ENCODE measurements at places on chromosomes 3 and 15.

GRCh38 chr3:171404376-171404967 is 55.7 kb downstream of the TNIK start:
- DNase-seq: peak; percentile 72

- DNase-seq: no peak
Measured at GRCh38 chr15:66721501-66721937, 19.5 kb downstream of the SMAD6 start.

GRCh38 chr15:25175789-25176615 is 221.2 kb downstream of the SNRPN start:
- no peak for DNase-seq

GRCh38 chr3:169171739-169172138 is 491.8 kb downstream of the MECOM start:
- no peak for DNase-seq

GRCh38 chr15:58383876-58384275 is 47.9 kb upstream of the LIPC start:
- no peak for DNase-seq

- DNase-seq: no peak
Measured at GRCh38 chr3:127209155-127209839, 16.4 kb downstream of the PRR23E start.

DNA sequence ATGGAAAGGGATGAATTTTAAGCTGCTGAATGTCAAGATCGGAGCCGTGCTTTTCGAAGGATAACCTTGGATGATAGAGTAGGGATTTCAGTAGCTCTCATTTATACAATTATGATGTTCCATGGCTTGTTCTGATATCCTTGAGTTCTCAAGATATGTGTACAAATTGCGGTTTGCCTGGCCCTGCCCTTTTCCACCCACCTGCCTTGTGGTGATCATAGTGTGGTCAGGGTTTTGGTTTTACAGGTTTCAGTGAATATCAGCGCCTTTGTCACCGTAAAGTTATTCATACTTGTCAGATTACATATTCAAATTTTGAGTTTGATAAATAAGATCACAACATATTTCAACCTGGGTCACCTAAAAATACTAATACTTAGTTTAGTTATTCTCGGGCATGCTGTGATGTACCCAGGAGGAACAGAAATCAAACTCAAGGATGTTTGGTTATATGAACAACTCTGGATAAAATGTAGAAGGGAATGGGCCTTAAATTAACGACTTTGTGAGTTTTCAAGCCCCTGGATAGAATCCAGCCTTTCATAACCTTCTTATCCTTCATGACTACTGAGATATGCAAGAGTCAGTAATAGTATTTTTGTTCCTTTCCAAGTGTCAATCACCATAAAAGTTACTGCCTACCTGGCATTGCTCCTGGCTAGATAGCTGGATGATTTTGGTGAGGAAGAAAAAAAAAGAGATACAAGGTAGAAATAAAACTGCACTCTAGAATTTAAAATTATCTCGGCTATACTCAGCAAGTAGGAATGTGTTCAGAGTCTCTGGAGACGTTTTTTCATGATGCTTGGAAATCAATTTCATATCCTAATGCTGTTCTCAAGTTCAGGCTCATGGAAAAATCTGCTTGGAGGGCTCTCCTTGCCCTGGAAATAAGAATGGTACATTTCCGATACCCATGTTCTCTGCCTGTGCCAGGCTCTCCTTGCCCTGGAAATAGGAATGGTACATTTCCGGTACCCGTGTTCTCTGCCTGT is 209.2 kb upstream of the TPRG1 start:
- no peak for DNase-seq

GRCh38 chr3:171503817-171504216 is 43.6 kb upstream of the TNIK start:
- no peak for DNase-seq

DNA sequence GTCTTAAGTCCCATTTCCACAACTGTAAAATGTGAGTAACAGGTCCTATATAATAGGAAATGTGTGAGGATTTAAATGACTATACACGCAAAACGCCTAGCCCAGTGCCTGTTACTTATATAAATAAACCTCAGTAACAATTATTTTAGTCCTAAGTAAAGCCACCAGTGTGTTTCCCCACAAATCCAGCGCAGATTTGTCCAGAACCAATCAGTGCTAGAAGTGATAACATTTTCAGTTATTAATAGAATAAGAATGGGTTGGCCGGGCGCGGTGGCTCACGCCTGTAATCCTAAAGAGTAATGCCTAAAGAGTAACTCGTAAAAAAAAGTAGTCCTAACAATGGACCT is 561 bp downstream of the RPAP1 start:
- DNase-seq: no peak

GRCh38 chr3:50333744-50334328 is 5.8 kb upstream of the TUSC2 start:
- no peak for DNase-seq

- no peak for DNase-seq
Measured at GRCh38 chr3:69821133-69821532, 81.9 kb downstream of the MITF start.

DNA sequence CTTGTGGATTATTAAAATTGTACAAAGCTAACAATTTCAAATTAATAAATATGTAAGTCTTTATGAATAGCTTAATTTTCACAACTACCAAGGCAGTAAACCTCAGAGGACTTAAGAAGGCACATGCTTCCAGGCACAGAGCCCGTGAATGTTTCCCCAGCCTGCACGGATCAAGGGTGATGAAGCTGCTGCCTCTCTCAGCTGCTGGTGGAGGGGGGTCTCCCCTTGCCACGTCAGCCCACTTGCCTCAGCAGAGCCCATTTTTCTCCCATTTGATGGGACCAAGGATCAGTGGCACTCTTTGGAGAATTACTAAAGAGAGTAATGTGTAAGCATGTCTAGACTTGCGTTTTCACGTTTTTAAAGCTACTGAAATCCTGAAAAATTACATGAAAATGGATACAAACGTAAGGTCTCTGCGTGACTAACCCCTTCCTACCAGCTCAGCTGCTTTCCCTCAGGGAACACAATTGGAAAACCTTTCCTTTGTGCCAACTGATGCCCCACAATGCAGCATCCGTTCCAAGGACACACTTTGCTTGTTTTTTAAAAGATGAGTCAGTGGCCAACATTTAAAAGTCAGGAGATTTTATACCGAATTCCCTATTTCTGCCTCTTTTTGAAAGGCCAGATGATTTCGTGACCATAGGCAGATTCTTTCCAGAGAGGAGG is 494.1 kb downstream of the GABRG3 start:
- no peak for DNase-seq

GRCh38 chr3:73419942-73420341 is 204.8 kb downstream of the PDZRN3 start:
- no peak for DNase-seq

DNA sequence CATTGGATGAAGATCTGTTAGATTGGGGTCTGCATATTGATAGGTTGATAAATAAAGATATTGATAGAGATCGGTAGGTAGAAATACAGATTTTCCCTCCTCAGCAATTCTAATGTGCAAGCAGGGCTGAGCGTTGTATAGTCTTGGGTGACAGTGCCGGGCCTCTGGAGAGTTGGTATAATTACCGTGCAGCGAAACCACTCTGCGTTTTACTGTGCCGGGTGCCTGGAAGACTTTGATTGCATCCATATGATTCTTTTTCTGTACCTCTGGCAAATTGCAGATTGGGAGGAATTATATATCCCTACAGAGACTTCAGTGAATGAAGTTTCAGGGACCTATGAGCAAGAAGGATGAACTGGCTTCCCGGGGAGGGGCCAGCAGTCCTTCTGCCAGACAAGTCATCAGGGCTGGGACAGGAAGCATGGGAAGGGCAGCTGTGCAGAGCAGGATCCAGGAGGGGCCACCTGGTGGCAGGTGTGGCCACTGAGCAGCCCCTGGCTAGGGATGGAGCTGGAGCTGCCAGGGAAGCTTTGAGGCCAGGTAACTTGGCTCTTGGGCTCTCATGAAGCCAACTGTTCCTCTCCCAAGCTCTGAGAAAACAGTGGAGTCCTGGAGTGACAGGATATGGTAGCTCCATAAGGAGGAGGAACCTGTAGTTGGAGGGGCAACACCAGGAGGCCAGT is 132.5 kb downstream of the APBA2 start:
- no peak for DNase-seq

- no peak for DNase-seq
Measured at GRCh38 chr15:70762469-70763119, 764 bp downstream of the UACA start.

GRCh38 chr15:92538115-92538514 is 117.5 kb downstream of the FAM174B start:
- DNase-seq: no peak
